ENCODE measurements at places on chromosomes 13 and 19. TPM values are rescaled to one million over a fixed set of nuclear protein-coding genes. Genes with fewer than 3 reads are reported as not detected.

The PSG7 gene
- 0.16 TPM for total RNA-seq

The CD33 gene
- not detected for total RNA-seq

The SETDB2 gene
- total RNA-seq: 12.5 TPM

The ZNF441 gene
- total RNA-seq: 10.8 TPM

The LILRB4 gene
- total RNA-seq: not detected

The FREM2 gene
- not detected for total RNA-seq

The SBK2 gene
- total RNA-seq: 0.16 TPM

The RNF113B gene
- not detected for total RNA-seq

The HIF3A gene
- total RNA-seq: 0.12 TPM

The HMGB1 gene
- total RNA-seq: 129 TPM

The PRTN3 gene
- total RNA-seq: not detected

The DPF1 gene
- total RNA-seq: 2.3 TPM

The GPR12 gene
- not detected for total RNA-seq

The SMIM44 gene
- total RNA-seq: not detected

The IRGC gene
- not detected for total RNA-seq

The ZNF865 gene
- 2.4 TPM for total RNA-seq

The SUCLA2 gene
- 37.2 TPM for total RNA-seq

The ZNF613 gene
- 7.1 TPM for total RNA-seq

The PRODH2 gene
- total RNA-seq: not detected

The TGFBR3L gene
- total RNA-seq: 0.73 TPM

The ZNF154 gene
- total RNA-seq: 6.0 TPM

The B3GNT8 gene
- 5.8 TPM for total RNA-seq

The PCDH20 gene
- 1.5 TPM for total RNA-seq

The IL4I1 gene
- total RNA-seq: 0.24 TPM

The NLRP11 gene
- under 0.01 TPM for total RNA-seq

The F2RL3 gene
- not detected for total RNA-seq

The HSH2D gene
- not detected for total RNA-seq

The TSKS gene
- total RNA-seq: not detected

The IFT88 gene
- total RNA-seq: 15.7 TPM

The ZNF132 gene
- 9.4 TPM for total RNA-seq

The METTL21C gene
- total RNA-seq: not detected

The LILRB2 gene
- not detected for total RNA-seq

The KLK15 gene
- not detected for total RNA-seq

The TMEM221 gene
- total RNA-seq: 0.12 TPM

The PSG6 gene
- not detected for total RNA-seq

The KLK3 gene
- total RNA-seq: not detected

The ANGPTL8 gene
- not detected for total RNA-seq
